Effector memory CD8-positive, alpha-beta T cell (primary cell): ENCODE measurements at places on chromosomes 3 and 15.

GRCh38 chr15:80426316-80426715, 22.1 kb downstream of the ARNT2 start:
- H3K4me1 ChIP-seq, result no peaks in the 10 kb centered on the region
- H3K27me3 ChIP-seq, result peaks cover 41% of the 10 kb centered on the region
- no peak overlapping the region for H3K27ac ChIP-seq
- no peaks in the 10 kb centered on the region for H3K36me3 ChIP-seq
- DNase-seq, result no peak

DNA sequence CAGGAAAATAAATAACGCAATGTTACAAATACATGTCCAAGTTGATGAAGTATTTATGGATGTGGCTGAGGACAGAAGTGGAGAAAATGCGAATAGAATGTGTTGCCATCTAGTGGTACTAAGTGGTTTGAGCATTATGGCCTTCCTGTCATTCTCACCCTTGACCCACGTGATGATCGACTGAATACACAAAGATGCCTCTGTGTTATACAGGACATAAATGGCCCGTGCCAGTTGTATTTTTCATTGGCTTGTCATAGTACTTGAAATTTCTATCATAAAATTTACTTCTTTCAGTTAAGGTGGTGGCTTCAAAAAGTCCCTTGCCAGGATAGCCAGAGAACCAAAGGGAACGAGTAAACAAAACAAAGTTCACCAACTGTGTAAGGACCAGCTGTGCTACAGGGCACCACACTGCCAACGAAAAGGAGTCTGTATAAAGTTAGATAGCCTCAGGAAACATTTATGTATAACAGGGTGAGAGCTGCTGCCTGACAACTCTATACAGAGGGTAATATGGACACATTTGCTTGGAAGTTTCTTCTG, 103.7 kb downstream of the MYH15 start:
- H3K27ac ChIP-seq, result no peak overlapping the region

DNA sequence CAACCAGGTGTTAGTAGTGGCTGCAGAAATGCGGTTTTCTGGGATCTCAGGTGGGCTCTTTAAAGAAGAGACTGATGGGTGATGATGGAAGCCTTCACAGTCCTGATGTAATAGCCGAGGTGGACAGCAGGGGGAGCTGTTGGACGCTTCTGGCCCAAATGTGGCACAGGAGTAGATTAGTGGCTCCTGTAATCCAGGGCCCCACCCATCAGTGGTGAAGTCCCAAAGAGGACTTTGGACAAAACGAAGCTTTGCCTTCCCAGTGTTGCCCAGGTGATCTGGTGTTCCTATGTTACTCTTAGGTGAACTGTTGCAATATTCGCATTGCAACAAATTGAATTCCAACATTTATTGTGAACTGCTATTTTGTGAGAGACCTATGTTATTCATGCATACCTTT, 31.8 kb upstream of the MYZAP start:
- DNase-seq, result peak; percentile 32
- H3K4me1 ChIP-seq, result peaks cover 5% of the 10 kb centered on the region
- H3K36me3 ChIP-seq, result peaks cover 3% of the 10 kb centered on the region
- H3K27me3 ChIP-seq, result peaks cover 76% of the 10 kb centered on the region
- H3K4me3 ChIP-seq, result no peak overlapping the region

- no peaks in the 10 kb centered on the region for H3K27me3 ChIP-seq
- peaks cover 6% of the 10 kb centered on the region for H3K4me1 ChIP-seq
- no peak for DNase-seq
- no peak overlapping the region for H3K4me3 ChIP-seq
- H3K27ac ChIP-seq, result no peak overlapping the region
Measured at GRCh38 chr3:134526319-134526718, 40.5 kb downstream of the CEP63 start.

- H3K4me1 ChIP-seq, result no peaks in the 10 kb centered on the region
- no peak overlapping the region for H3K27ac ChIP-seq
- H3K36me3 ChIP-seq, result peaks cover 5% of the 10 kb centered on the region
- DNase-seq, result no peak
Measured at GRCh38 chr3:119160361-119160760, 13.0 kb upstream of the UPK1B start.

DNA sequence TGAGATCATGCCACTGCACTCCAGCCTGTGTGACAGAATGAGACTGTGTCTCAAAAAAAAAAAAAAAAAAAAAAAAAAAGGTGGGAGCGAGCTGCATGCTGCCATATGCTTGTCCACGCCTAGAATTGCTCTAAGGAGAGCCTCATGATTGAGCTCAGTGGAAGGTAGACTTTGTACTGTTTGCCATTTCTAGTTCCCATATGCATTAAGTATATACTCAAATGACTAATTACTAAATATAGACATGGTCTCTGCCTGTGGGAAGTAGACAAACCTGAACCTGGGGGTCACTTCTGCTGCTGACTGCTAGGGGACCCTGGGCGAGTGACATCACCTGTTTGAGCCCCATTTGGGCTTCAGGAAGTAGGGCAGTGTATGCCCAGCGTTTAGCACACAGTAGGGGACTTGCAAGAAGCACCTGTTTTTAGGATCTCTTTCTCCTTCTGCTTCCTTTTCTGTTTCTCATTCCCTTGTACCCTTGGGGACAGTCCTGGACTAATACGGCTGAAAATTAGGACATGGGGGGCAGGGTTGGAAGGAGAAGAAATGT, 27.2 kb downstream of the PRKCD start:
- no peak for DNase-seq
- no peak overlapping the region for H3K27ac ChIP-seq
- peaks cover 7% of the 10 kb centered on the region for H3K4me1 ChIP-seq
- H3K4me3 ChIP-seq, result no peak overlapping the region
- H3K36me3 ChIP-seq, result peaks cover 83% of the 10 kb centered on the region
- H3K27me3 ChIP-seq, result no peaks in the 10 kb centered on the region

- peak overlapping the region; percentile 97 for H3K27ac ChIP-seq
- peaks cover 5% of the 10 kb centered on the region for H3K27me3 ChIP-seq
- H3K4me1 ChIP-seq, result peaks cover 35% of the 10 kb centered on the region
- peak overlapping the region; percentile 91 for H3K4me3 ChIP-seq
- peaks cover 15% of the 10 kb centered on the region for H3K36me3 ChIP-seq
Measured at GRCh38 chr15:98853617-98854420, 153.8 kb downstream of the PGPEP1L start.

DNA sequence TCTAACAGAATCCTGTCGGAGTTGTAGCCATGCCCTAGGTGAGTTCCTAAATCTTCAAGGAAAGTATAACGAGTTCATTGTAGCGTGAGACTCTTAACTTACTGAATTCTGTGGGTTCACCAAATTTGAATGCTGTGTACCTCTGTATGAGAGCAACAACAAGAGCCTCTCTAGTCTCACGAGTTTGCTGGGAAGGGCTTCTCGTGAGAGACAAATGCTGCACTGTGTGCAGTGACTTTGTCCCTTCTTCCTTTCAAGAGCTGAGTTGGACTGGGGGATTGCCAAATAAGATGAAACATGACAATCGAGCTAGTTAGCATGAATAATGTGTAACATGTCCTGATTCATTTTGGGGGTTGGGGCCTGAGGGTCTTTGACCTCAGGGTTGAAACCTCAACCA, 32.2 kb downstream of the KAT2B start:
- DNase-seq, result no peak
- peak overlapping the region; percentile 41 for H3K27ac ChIP-seq
- peaks cover 23% of the 10 kb centered on the region for H3K36me3 ChIP-seq
